ENCODE measurements at places on chromosomes 7 and 10. TPM values are rescaled to one million over a fixed set of nuclear protein-coding genes. Genes with fewer than 3 reads are reported as not detected.

DNA sequence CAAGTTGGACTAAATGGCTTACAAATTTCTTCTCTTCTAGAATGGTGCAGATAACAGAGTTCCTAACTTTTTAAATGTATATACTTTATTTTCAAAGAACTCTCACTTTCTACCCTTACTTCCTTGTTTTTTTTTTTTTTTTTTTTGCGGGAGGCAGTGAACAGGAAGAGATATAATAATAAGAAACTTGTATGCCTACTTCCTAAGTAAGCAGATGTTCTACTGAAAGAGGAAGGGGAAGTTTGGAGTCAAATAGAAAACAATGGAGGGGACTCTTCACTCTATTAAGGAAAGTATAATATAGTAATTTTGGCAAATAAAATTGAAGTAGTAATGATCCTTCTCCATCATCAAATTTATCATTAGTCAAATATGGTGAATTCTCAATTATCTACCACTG, 754.0 kb downstream of the KCNMA1 start:
- peaks cover 28% of the 10 kb centered on the region for H3K4me1 ChIP-seq
- no peak overlapping the region for H3K4me3 ChIP-seq
- no peak overlapping the region for H3K27ac ChIP-seq
- peaks cover 7% of the 10 kb centered on the region for H3K27me3 ChIP-seq

The TMEM139 gene
- total RNA-seq, result 8.8 TPM

- no peak overlapping the region for H3K4me3 ChIP-seq
- H3K36me3 ChIP-seq, result no peaks in the 10 kb centered on the region
- DNase-seq, result no peak
Observed at GRCh38 chr7:141480953-141481352, 70.3 kb upstream of the AGK start.

- no peaks in the 10 kb centered on the region for H3K27me3 ChIP-seq
- no peak overlapping the region for H3K4me3 ChIP-seq
- no peak overlapping the region for H3K27ac ChIP-seq
- no peaks in the 10 kb centered on the region for H3K36me3 ChIP-seq
- DNase-seq, result no peak
- no peaks in the 10 kb centered on the region for H3K4me1 ChIP-seq
Observed at GRCh38 chr7:20305726-20306125, 25.0 kb upstream of the ITGB8 start.

GRCh38 chr7:95718577-95719410, 53.6 kb upstream of the DYNC1I1 start:
- H3K4me1 ChIP-seq, result peaks cover 16% of the 10 kb centered on the region
- no peak for DNase-seq
- no peaks in the 10 kb centered on the region for H3K27me3 ChIP-seq
- H3K27ac ChIP-seq, result no peak overlapping the region
- H3K4me3 ChIP-seq, result no peak overlapping the region
- H3K36me3 ChIP-seq, result no peaks in the 10 kb centered on the region

DNA sequence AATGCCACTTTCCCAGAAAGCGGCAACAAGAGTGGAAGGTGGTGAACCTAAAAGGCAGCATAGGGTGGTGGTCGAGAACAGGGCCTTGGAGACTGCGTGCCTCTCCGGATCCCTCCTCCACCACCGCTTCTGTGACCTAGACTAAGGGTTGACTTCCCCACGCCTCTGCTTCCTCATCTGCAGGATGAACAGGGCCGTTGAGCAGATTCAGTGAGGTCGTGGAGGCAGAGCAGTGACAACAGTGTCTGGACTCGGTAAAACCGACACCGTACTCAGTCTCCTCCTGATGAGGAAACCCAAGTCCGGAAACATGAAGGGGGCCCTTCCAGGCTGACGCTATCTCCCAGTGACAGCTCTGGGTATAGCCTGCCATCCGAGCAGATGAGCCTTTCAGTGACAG, 162.6 kb downstream of the CELF2 start:
- H3K4me3 ChIP-seq, result no peak overlapping the region
- peaks cover 3% of the 10 kb centered on the region for H3K36me3 ChIP-seq
- H3K27ac ChIP-seq, result peak overlapping the region; percentile 78

- peaks cover 55% of the 10 kb centered on the region for H3K4me1 ChIP-seq
- DNase-seq, result no peak
- H3K27me3 ChIP-seq, result no peaks in the 10 kb centered on the region
- peak overlapping the region; percentile 47 for H3K27ac ChIP-seq
Observed at GRCh38 chr7:2104716-2105115, 128.0 kb downstream of the MAD1L1 start.

The DNAJC12 gene
- 6.1 TPM for total RNA-seq

- H3K4me3 ChIP-seq, result no peak overlapping the region
- no peak for DNase-seq
- no peaks in the 10 kb centered on the region for H3K36me3 ChIP-seq
Observed at GRCh38 chr10:79458483-79458882, 13.1 kb upstream of the ZCCHC24 start.

DNA sequence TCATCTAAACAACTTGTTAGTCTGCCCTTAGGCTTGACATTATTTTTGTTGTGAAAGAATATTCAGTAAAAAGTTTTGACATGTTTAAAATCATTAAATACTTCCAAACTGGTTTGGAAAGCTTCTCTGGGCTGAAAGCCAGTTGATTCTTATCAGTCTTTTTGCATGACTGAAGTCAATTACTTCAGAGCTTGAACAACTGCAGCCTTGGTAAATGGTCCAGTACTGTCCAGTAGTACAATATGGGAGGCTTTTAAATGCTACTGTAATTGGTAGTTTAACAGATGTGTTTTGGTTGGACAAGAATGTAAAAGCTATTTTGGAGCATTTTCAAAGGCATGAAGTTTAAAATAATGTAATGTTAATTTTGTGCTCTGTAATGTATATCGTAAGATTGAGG, 103.4 kb downstream of the SDK1 start:
- peaks cover 6% of the 10 kb centered on the region for H3K4me1 ChIP-seq
- no peaks in the 10 kb centered on the region for H3K27me3 ChIP-seq
- no peak overlapping the region for H3K27ac ChIP-seq
- no peak for DNase-seq
- no peaks in the 10 kb centered on the region for H3K36me3 ChIP-seq
- H3K4me3 ChIP-seq, result no peak overlapping the region

The ABCC2 gene
- 0.22 TPM for total RNA-seq

The PPP1R17 gene
- total RNA-seq, result not detected

GRCh38 chr7:106891548-106892410, 26.7 kb downstream of the PIK3CG start:
- H3K4me3 ChIP-seq, result no peak overlapping the region
- H3K27me3 ChIP-seq, result no peaks in the 10 kb centered on the region
- peaks cover 3% of the 10 kb centered on the region for H3K4me1 ChIP-seq

The ZNF425 gene
- 0.58 TPM for total RNA-seq

- H3K4me1 ChIP-seq, result no peaks in the 10 kb centered on the region
- peaks cover 56% of the 10 kb centered on the region for H3K27me3 ChIP-seq
- H3K27ac ChIP-seq, result no peak overlapping the region
- no peak overlapping the region for H3K4me3 ChIP-seq
- no peaks in the 10 kb centered on the region for H3K36me3 ChIP-seq
- DNase-seq, result no peak
Observed at GRCh38 chr7:157469181-157470016, 132.6 kb downstream of the DNAJB6 start.

The TLX1 gene
- total RNA-seq, result not detected

DNA sequence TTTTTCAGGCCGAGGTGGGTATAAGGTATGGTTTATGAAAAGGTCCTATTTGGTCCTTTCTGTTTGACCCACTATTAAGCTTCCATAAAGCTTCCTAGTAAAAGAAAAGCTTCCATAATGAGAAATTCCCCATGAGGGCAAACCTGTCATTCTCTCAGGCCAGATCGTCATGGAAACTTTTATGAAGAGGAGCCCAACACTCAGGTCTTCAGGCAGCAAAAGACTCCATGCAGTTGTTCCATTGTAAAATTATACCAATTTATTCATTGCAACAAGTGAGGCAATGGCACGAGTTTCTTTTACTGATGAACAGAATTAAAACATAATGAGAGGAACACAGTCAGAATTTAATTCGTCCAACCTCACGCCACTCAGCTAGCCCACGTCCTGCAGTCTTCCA, 188.6 kb downstream of the MTERF1 start:
- no peak overlapping the region for H3K27ac ChIP-seq
- H3K27me3 ChIP-seq, result no peaks in the 10 kb centered on the region
- H3K4me3 ChIP-seq, result no peak overlapping the region
- H3K36me3 ChIP-seq, result no peaks in the 10 kb centered on the region
- no peak for DNase-seq
- no peaks in the 10 kb centered on the region for H3K4me1 ChIP-seq

The FOXI2 gene
- total RNA-seq, result 0.08 TPM

- no peak overlapping the region for H3K27ac ChIP-seq
- no peaks in the 10 kb centered on the region for H3K27me3 ChIP-seq
- H3K36me3 ChIP-seq, result no peaks in the 10 kb centered on the region
- peaks cover 32% of the 10 kb centered on the region for H3K4me1 ChIP-seq
Observed at GRCh38 chr10:71735709-71736569, 16.4 kb upstream of the C10orf105 start.

- no peak overlapping the region for H3K4me3 ChIP-seq
- H3K27ac ChIP-seq, result no peak overlapping the region
- no peaks in the 10 kb centered on the region for H3K4me1 ChIP-seq
- no peaks in the 10 kb centered on the region for H3K36me3 ChIP-seq
Observed at GRCh38 chr10:130545122-130545521, 408.9 kb downstream of the GLRX3 start.

DNA sequence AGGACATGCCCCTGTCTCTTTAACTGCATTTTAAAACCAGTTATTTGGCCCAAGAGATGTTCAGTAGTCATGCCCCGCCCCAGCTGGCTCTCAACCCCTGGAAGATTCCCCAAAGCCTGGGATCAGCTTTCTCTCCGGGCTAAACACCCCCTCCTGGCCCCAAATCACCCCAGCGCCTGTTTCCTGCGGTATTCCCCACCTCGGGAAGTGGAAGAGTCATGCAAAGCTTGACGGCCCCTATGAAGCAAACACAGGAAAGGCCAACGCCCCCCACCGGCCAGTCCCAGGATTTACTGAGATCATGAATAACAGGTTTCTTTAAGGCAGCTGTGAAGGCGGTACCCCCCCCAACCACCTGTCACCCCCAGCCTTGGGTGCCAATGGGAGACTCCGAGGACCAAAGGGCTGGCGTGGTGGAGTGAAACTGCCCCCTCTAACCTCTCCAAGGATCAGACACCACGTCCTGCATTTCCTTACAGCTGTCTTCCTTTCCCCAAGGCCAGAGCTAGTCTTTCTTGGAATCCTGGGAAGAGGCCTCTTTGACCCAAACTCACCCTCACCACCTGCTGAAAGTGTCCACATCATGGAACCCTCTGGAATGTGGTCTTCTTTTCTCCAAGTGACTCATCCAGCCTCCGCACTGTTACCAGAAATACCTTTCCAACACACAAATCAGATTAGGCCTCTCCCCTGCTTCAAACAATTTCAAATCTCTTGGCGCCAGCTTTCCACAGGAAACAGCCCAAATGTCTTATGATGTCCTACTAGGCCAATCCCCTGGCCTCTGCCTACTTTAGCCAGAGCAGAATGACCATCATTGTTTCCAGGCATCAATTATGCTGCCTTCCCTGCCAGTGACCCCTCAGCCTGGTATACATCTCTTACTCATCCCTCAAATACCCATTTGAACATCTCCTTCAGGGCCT, 301.5 kb downstream of the ZEB1 start:
- H3K4me3 ChIP-seq, result no peak overlapping the region
- no peaks in the 10 kb centered on the region for H3K36me3 ChIP-seq
- H3K27me3 ChIP-seq, result no peaks in the 10 kb centered on the region
- peak; percentile 83 for DNase-seq

The FAM24B gene
- 0.55 TPM for total RNA-seq

DNA sequence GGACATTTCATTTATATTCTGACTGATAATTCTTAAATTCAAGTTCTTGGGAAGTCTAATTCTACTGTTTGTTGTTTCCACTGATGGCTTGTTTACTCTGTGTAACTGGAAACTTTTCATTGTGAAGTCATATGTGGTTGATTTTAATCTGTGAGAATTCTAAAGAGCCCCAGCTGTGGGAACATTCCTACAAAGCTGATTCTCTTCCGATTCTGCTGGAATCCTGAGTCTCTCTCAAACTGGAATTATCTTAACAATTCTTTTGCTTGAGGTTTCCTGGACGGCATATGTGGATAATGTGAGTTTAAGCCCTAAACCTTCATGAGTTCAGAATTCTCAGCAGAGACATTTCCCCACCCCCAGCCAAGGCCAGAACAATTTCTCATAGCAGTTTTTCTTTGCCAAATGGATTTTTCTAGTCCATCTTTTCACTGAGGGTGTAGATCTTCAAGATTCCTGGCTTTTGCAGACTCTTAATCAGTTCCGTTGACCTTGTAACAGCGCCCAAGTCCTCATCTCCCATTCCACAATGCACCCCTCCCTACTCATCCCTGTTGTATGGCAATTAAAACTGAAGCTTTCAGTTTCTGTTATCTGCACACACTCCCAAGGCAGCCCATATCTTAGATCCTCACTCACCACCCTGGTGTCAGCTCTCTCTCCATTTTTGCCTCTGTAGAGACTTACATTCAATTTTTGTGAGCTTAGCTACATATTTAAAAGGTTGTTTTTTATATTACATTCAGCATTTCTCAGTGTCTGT, 37.6 kb downstream of the GRM8 start:
- peaks cover 48% of the 10 kb centered on the region for H3K27me3 ChIP-seq
- no peak overlapping the region for H3K27ac ChIP-seq
- no peak for DNase-seq
- no peak overlapping the region for H3K4me3 ChIP-seq

The SCIN gene
- total RNA-seq, result not detected

DNA sequence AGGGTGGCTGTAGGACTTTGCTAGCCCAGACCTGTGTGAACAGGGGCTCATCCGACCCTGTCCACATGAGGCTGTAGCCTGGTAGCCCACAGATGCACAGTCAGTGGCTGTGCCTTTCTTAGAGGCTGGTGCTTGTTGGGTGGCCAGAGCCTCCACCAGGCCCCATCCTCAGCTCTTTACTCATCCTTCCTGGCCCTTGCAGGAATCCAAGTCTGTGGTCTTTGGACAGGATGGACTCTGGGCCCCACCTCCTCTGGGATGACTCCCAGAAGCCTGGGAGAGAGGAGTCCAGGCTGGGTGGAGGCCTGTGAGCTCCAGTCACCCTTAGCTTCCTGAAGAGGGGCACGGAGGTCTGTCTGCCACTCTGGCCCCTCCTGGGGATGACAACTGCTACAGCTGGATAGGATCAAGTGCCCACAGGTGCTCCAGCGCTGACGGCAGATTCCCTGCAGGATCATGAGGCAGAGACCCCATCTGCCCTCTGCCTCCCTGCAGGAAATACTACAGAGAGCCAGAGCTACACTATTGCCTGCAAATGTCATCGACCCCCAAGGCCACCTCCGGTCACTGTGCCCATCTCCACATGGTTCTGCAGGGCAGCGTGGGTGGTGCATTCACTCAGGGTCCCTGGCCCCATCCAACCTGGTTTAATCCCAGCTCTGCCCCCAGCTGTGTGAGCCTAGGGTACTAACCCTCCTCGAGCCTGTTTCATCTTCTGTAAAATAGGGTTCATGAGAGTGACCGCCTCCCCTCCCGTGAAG, 114.5 kb downstream of the PTPN20 start:
- H3K27ac ChIP-seq, result no peak overlapping the region
- peaks cover 4% of the 10 kb centered on the region for H3K27me3 ChIP-seq
- no peaks in the 10 kb centered on the region for H3K4me1 ChIP-seq
- no peak overlapping the region for H3K4me3 ChIP-seq
- peak; percentile 14 for DNase-seq
